Sigmoid colon (tissue), 7 donors: ENCODE measurements at places on chromosomes 11 and 22. TPM values are rescaled to one million over a fixed set of nuclear protein-coding genes. Genes with fewer than 3 reads are reported as not detected.

The PLEKHB1 gene
- polyA plus RNA-seq = 15.2 TPM

The RCOR2 gene
- 0.60 TPM for polyA plus RNA-seq

The GPHA2 gene
- polyA plus RNA-seq = not detected

The CD3E gene
- 42.3 TPM for polyA plus RNA-seq

The PATE4 gene
- not detected for polyA plus RNA-seq

The CHRNA10 gene
- 0.46 TPM for polyA plus RNA-seq

The HSPA8 gene
- polyA plus RNA-seq = 563 TPM
